Omental fat pad (tissue), 4 donors: ENCODE measurements at places on chromosomes 4 and X. TPM values are rescaled to one million over a fixed set of nuclear protein-coding genes. Genes with fewer than 3 reads are reported as not detected.

ATP2B3 gene
- not detected for total RNA-seq

ZXDA gene
- total RNA-seq, result 4.8 TPM

NLGN4X gene
- 4.3 TPM for total RNA-seq

ARX gene
- not detected for total RNA-seq

COL4A6 gene
- 4.5 TPM for total RNA-seq

PTTG2 gene
- total RNA-seq, result not detected

HPGD gene
- total RNA-seq, result 19.7 TPM

USP51 gene
- 2.7 TPM for total RNA-seq

CFI gene
- total RNA-seq, result 56.6 TPM

TBX22 gene
- not detected for total RNA-seq

APOOL gene
- total RNA-seq, result 11.2 TPM

TBC1D19 gene
- total RNA-seq, result 5.6 TPM

TIGD4 gene
- not detected for total RNA-seq

AKAP14 gene
- not detected for total RNA-seq

INTU gene
- 5.8 TPM for total RNA-seq

UBE2A gene
- total RNA-seq, result 31.5 TPM

TRIM61 gene
- 0.94 TPM for total RNA-seq

SEL1L3 gene
- 19.9 TPM for total RNA-seq
